ENCODE measurements at places on chromosomes 13 and 19. TPM values are rescaled to one million over a fixed set of nuclear protein-coding genes. Genes with fewer than 3 reads are reported as not detected.

Gene ASPDH
- total RNA-seq = not detected

DNA sequence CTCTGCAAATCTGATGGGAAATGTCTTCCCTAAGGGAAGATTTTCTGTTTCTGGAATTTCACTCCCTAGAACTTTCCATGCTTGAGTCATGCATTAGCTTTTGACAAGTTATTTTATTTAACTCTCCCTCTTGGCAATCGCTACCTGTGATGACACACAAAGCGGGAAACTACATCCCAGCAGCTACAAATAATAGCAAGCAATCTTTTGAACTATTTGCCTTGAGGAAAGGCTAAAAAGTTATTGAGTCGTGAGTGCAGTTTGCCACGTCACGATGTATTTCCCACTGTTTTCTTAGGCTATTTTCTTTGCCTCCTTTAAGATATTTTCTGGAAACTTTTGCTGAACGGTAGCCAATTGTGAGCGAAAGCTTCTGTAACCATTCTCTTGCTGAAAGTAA lies 353.3 kb upstream of the HTR2A start:
- no peak for DNase-seq

- DNase-seq = no peak
Measured at GRCh38 chr19:48968813-48969218, 3.7 kb downstream of the FTL start.

Gene NMRK2
- total RNA-seq = not detected

DNA sequence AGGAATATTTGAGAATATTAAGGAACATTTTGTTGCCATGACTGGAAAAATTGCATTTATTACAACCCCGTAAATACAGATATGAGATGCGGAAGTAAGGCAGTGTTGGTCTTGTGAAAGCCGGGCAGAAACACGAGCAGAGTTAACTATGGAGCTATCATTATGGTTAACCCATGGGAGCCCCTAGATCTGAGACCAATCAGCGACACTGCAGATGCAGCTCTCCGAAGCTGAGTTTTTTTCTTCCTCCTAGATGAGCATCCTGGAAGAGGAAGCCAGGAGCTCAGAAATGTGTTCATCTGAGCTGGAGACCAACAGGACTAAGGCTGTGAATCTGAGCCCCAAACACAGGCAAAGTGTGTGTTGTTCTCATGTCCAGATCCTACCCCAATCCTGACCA lies 123.0 kb upstream of the KL start:
- no peak for DNase-seq

DNA sequence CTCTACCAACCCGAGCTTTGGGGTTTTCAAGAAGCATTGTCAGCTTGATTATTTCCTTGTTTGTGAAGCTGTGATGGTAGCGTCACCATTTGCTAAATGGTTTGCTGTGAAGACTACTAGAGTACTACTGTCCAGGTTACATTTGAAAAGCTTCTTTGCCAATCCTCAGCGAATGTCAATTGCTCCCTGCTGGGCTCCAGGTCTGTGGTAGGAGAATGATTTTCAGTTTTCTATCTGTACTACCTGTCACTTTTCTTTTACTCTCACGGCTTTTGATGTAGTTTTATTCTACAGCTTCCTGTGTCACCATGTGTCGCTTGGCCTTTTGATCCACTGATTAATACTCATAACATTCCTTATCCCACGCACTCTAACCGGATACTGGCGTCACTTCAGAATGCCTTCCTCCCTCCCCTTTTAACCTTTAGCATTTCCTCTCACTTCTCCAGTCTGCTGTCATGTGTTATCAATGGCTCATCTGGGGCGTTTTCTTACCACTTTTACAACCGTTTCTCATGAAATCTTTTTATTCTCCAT lies 7.5 kb upstream of the GPR183 start:
- DNase-seq = peak; percentile 66

GRCh38 chr13:106186366-106187030 lies 349.0 kb downstream of the EFNB2 start:
- DNase-seq = no peak

DNA sequence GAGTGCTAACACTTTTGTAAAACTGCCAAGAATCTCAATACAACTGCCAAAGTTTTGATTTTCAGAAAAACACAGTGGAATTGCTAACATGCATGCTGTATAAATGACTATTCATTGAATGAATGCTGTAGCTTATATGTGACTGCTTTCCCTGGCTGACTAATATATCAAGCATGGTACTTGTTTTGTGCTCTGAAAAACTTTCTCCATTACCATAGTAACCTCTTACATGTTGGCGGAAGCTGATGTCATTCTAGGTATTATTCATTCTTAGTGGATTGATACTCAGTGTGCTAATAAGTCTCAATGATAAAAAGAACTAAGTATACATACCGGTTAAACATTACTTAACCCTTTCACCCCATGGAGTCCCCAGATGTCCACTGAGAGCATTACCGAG lies 166.1 kb upstream of the MYO16 start:
- DNase-seq = no peak

Gene LCP1
- 631 TPM for total RNA-seq

GRCh38 chr19:15297416-15298224 lies 34.7 kb downstream of the BRD4 start:
- DNase-seq = no peak

DNA sequence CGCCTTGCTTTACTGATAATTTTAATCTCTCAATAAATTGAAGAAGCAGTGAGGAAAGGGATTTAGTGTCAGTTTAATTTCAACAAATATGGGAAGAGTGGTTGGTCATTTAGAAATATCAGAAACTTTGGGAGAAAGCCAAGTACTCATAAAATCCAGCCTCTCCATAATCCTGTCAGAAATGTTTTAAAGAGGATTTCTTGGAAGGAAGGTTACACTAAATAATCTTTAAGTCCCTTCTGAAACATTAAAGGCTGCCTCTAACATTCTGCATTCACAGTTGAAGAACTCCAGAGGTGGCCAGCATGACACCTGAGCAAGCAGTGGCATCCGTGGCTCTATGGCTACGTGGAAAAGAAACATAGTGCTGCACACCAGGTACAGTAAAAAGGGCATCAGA lies 378.5 kb downstream of the ENOX1 start:
- DNase-seq = no peak

DNA sequence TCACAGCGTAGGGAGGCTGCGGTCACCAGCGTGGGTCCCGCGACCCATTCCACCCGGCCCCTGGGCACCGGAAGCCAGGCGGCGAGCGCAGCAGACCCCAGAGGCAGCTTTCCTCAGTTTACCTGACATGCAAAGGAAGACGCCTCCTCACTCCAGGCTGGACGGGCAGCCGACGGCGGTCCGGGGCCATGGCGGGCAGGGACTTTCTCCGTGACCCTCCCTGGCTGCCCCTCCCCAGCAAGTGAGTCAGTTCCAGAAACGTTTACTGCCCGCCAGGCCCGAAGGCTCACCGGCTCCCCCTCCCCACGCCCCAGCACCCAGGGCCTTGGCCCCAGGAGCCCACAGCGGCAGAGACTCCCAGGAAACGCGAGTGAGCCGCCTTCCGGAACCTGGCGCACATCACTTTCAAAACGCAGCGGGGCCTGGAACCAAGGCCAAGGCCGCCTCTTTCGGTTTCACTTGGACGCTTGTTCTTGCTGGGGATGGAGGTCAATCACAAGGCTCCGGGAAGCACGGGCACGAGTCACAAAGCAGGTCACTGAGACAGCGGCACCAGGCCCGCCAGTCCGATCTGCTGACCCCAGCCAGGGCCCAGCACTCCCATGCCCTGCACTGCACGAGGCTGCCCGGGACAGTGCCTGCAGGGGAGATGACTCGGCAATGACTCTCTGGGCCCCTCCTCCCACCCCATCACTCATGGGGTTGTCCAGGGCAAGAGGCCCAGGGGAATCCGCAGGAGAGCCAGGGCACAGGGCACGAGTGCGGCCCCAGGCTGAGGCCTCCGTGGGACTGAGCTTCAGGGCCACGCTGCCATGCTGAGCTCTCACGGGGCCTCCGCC lies 5.3 kb downstream of the SBNO2 start:
- DNase-seq = no peak

- no peak for DNase-seq
Measured at GRCh38 chr13:28610996-28611395, 47.9 kb upstream of the POMP start.

DNA sequence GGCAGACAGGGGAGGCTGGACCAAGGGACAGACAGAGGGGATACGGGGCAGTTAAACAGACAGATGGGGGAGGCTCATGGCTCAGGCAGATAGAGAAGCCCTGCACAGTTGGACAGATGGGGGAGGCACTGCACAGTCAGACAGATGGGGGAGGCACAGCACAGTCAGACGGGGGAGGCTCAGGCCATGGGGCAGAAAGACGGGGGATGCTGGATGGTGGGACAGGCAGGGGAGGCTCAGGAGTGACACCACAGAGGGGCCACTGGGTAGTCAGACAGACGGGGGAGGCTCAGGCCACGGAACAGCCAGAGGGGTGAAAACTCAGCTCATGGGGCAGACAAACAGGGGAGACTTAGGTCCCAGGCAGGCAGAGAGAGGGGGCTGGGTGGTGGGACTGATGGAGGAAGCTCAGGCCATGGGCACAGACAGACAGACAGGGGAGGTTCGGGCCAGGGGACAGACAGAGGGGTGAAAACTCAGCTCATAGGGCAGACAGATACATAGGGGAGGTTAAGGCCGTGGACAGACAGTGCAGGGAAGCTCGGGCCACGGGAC lies 886 bp downstream of the MFSD12 start:
- no peak for DNase-seq

- DNase-seq = no peak
Measured at GRCh38 chr13:93875547-93875946, 603.9 kb downstream of the DCT start.

Gene KASH5
- total RNA-seq = 0.48 TPM

Gene VWA8
- total RNA-seq = 22.2 TPM

Gene METTL21C
- total RNA-seq = not detected

GRCh38 chr13:112441226-112441625 lies 65.1 kb downstream of the SPACA7 start:
- DNase-seq = no peak

Gene ZNF583
- 5.0 TPM for total RNA-seq

GRCh38 chr19:1019980-1020867 lies 699 bp downstream of the TMEM259 start:
- DNase-seq = no peak

Gene SH2D3A
- 27.4 TPM for total RNA-seq

- DNase-seq = no peak
Measured at GRCh38 chr19:17944301-17944700, 11.5 kb downstream of the CCDC124 start.

Gene CDC42EP5
- 0.30 TPM for total RNA-seq

DNA sequence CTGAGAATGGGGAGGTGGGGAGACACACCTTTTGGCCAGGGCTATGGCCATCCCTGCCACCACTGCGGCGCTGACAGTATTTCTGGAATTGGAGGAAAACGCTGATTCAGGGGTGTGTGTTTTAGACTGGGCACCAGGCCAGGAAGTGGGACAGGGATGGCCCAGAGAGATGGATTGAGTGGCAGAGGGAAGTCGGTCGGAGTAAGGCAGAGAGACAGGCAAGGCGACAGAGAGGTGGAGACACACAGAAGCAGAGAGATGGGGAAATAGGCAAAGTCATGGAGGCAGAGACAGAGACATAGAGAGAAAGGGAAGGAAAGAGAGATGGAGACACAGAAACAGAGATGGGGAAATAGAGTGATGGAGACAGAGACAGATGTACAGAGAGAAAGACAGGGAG lies 4.1 kb upstream of the C19orf81 start:
- no peak for DNase-seq

Gene NTN5
- total RNA-seq = 0.26 TPM

All from activated T-cell treated with anti-CD3 and anti-CD28 coated beads, Interleukin-2, amount 50 U/mL, for 4 hours (primary cell).